ENCODE measurements at places on chromosomes 7 and 10. TPM values are rescaled to one million over a fixed set of nuclear protein-coding genes. Genes with fewer than 3 reads are reported as not detected.

MAGI2 gene
- 37.4 TPM for total RNA-seq

ADGRA1 gene
- total RNA-seq, result not detected

PODXL gene
- total RNA-seq, result 18.7 TPM

CLDN3 gene
- total RNA-seq, result 0.21 TPM

UCN3 gene
- total RNA-seq, result not detected

ELFN1 gene
- 2.5 TPM for total RNA-seq

MEOX2 gene
- total RNA-seq, result 43.1 TPM

CYP17A1 gene
- total RNA-seq, result not detected

ELOVL3 gene
- total RNA-seq, result not detected

PIP gene
- not detected for total RNA-seq

FBXW4 gene
- total RNA-seq, result 47.2 TPM

SPAM1 gene
- not detected for total RNA-seq

DNA sequence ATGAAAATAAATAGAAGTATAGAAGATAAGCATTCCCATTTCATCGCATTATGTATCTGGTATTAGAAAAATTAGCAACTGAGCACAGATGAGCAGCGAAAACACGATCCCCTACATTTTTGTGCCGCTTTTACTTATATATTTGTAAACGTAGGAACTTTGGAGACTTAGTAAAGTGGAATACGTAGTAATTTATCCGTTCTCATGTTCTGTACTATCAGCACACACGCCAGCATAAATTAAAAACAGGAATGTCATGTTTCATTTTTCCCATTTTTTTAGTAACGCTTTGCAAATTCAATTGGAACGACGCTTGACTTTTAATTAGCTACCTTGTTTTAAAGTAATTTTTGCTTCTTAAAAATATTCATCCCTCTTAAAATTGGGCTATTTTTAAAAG, 2.4 kb downstream of the ZNRF2 start:
- DNase-seq, result no peak

GRCh38 chr10:131093795-131094366, 217.6 kb downstream of the TCERG1L start:
- DNase-seq, result no peak

GRCh38 chr10:78571891-78572290, 496.9 kb upstream of the ZMIZ1 start:
- DNase-seq, result no peak

GRCh38 chr7:40120020-40120419, 14.4 kb downstream of the MPLKIP start:
- DNase-seq, result no peak

DNA sequence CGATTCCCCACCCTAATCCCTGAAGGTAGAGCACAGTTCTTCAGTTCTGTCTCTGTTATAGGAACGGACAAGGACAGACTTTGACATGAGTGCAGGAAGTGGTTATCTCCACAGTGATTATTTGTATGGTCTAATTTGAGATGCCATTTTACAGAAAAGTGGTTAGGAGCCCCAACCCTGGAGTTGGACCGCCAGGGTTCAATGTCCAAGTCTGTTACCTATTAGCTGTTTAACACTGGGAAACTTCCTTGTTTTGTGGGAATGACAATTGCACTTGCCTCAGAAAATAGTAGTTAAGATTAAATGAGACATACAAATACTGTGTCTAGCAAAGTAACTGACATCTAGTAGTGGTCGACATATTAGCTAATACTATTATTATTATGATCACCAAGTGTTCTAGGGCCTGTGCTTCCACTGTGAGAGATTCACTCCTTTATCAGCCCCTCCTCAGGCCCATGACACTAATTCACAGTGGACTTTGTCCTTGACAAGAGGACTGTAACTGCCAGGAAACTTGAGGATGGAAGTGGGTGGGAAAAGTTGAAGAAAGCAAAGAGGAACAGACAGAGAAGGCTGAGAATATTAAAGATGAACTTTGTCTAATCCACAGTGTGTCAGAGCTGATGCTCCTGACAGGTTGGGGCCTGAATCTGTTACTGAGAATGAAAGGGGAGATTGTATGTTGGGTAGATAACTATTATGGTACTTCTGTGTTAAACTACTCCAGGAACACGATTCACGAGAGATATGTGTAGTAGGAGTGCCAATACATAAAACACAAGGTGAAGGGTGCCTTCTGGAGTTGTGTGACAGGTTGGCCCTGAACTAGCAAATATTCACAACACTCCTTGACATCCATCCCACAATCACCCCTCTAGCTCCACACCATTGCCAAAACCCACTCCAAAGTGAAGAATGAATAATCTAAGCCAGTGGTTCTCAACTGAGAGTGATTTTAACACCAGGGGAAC, 66.4 kb downstream of the TAC1 start:
- DNase-seq, result no peak

GRCh38 chr10:78752708-78753107, 316.1 kb upstream of the ZMIZ1 start:
- DNase-seq, result no peak

DNA sequence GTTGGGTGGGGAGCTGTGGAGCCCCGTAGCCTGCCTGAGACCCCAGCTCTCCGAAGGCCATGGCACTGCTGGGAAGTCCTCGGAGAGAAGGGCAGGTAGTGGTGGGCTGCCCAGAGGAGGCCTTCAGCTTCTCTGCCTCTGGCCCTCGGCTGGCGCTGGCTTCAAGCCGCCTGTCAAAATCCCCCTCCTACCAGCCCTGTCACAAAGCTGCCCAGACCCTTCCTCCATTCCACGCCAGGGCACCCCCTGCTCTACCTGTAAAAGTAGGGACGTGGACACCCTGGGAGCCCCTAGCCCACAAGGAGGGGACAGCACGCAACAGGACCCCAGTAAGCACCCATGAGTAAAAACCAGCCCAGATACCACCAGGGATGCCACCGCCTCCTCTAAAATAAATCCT, 31.6 kb downstream of the MAD1L1 start:
- DNase-seq, result no peak

DNA sequence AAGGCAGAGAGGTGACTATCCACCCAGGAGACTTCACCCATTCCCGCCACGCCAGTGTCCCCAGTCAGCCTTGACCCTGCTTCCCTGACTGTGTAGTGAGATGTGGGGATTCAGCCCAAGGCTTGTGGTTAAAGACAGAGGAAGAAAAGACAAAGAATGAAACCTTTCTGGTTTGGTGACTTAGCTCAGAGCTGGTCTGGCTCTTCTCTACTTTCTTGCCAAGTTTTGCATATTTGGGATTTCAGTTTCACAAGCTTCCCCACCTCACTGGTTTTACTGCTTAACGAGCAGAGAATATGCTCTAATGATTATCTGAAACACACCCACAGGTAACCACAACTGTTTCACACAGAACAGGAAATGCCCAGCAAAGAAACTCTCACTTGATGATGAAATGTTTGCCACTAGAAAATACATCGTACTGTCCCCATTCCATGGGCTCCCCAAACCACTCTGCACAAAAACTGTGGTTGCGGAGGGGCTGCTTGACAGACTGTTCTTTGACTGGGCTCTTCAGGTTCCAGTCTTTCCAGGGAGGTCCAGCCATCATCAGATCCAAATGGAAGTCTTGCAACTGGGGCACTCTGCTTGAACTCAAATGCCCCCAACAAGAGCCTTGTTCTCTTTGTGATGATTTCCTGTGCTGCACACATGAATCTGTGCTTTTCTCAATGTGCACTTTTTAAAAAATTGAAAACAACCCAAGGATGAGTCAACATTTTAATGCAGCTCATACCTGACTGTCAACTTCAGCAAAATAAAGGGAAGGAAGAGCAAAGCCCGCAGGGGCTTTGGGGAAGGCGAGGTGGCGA, 95.5 kb downstream of the CTBP2 start:
- DNase-seq, result peak; percentile 65

DNA sequence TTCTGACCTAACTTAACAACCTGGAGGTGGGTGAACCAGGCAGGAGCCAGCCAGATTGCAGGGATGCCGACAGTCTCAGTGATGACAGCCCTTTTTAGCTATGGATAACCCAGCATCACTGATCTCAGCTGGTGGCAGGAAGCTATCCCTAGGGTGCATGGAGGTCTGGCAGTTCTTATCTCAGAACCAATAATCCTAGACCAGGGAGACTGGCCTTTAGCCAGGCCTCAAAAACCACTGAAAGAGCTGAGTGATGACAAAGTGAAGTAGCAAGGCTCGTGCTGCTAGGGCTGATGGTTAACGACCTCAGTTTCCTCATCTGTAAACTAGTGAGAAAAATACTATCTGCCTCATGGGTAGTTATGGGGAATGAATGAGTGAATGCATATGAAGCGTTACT, 112.5 kb downstream of the RALA start:
- DNase-seq, result no peak

GRCh38 chr10:127275793-127276450, 79.5 kb upstream of the INSYN2A start:
- no peak for DNase-seq

DNA sequence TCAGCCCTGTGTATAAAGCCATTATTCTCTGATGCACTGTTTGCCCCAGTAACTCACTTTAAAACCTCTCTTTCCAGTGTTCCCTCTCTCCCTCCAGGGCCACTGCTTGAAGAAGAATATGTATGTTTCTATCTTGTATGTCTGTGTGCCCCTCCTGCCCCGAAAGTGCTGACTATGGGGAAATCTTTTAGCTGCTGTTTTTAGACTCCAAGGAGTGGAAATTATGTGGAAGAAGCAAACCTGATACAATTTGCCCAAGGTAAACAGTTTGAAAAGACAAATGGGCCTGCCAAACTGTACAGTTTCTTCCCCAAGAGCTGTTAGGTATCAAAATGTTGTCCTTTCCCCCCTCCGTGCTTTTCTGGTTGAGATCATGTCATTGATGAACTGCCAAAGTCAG, 3.4 kb downstream of the ADRA2A start:
- no peak for DNase-seq

DNA sequence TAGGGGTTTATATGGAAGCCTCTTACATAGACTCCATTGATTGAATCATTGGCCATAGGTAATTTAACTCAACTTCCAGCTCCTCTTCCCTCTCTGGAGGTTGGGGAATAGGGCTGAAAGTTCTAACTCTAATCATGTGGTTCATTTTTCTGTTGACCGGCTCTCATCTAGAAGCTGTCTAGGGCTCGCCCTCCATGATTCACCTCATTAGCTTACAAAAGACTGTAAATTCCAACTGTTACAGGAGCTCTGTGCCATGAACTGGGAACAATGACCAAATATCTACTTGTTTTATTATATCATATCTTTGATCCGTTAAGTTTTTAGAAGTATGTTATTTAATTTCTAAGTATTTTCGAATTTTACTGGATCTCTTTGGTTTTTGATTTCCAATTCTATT, 263.0 kb downstream of the TCF7L2 start:
- no peak for DNase-seq

- no peak for DNase-seq
Measured at GRCh38 chr10:124329941-124330340, 88.8 kb downstream of the OAT start.

GRCh38 chr10:62636825-62637248, 167.7 kb upstream of the ADO start:
- DNase-seq, result no peak

- DNase-seq, result no peak
Measured at GRCh38 chr7:41738336-41738735, 35.4 kb upstream of the INHBA start.

GRCh38 chr10:12482587-12482986, 133.2 kb downstream of the CAMK1D start:
- no peak for DNase-seq

GRCh38 chr10:22268503-22268902, 47.7 kb upstream of the COMMD3 start:
- no peak for DNase-seq

GRCh38 chr7:68107968-68108367, 1111.3 kb downstream of the TYW1 start:
- no peak for DNase-seq

DNA sequence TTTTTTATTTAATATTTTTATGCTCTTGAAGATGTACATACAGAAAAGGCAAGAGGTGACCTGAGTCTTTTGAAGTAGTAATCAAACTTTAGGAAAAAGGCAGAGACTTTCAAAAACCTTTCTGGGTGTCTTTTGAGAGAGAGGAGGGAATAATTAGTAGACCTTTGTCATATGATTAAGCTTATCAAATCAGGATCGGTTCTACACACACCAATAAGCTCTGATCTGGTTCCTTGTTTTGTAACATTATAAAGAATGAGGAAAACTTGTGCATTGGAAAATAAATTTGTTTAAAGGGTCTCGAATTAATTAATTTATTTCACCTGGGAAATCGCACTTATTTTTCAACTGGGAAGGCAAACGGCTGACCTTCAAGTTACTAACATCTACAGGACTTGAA, 11.9 kb downstream of the TWIST1 start:
- no peak for DNase-seq

GRCh38 chr7:79090543-79090942, 362.9 kb downstream of the MAGI2 start:
- DNase-seq, result no peak

- no peak for DNase-seq
Measured at GRCh38 chr7:131905471-131905973, 349.1 kb upstream of the PODXL start.

- no peak for DNase-seq
Measured at GRCh38 chr10:99266383-99266782, 30.7 kb upstream of the HPSE2 start.

DNA sequence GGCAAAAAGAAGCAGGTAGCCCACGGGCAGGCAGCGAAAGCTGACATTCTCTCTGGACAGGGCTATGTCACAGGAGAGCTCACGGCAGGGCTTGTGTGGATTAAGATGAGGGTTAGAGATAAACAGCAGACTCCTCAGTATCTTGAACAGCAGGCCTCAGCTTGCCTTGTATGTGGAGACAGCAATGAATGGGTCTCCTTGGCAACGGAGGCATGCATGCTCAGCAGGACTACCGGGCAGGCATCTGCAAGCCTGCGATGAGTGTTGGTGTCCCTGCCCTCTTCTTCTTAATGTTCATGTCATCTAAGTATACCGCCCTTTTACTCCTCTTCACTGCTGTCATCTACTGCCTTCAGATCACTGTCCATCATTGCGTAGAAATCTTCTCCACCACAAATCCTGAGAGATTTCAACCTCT, 81.9 kb upstream of the C1GALT1 start:
- DNase-seq, result no peak

- DNase-seq, result no peak
Measured at GRCh38 chr10:88161756-88162155, 298.3 kb downstream of the PTEN start.

DNA sequence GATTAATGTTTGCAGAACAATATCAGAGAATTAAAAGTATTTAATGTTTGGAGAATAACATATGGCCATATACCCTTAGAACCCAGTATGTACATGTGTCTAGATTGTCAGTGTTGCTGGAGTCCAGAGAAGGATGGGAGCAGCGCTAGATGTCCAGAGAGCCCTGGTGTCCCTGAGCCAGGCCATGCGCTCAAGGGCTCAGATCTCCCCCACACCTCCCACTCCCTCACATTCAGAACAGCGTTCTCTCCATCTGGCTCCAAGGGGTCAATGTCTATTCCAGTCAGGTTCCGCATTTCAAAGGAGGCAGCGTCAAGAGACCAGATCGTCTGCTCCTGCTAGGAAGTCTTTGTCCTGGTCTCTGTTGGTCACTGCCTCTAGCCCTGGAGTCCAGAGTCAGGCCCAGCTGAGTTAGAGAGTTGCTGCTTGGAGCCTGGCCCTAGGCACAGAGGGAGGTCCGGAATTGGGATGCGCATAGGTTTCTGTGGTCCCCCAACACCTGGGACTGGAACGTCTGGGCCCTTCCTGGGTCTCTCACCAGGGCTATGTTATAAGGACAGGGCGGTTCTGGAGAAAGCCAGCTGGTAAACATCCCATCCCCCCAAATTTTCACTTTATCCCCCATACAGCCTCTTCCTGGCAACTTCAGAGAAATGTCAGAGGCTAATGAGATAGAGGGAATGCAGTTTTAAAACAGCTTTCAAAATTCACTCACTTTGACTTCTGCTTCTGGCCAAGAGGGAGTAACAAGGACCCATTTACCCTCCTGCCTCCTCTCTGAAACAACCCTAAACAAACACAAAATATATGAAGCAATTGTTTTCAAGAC, 6.5 kb upstream of the WDR86 start:
- DNase-seq, result no peak

GRCh38 chr7:19928247-19928646, 154.8 kb upstream of the TMEM196 start:
- no peak for DNase-seq
